Globus pallidus (tissue), 1 donor: ENCODE measurements at places on chromosomes 12 and 14.

- no peak for DNase-seq
Observed at GRCh38 chr12:15601210-15601800, 187.9 kb downstream of the EPS8 start.

- peak; percentile 0 for DNase-seq
Observed at GRCh38 chr14:21136024-21136423, 19.8 kb downstream of the OR5AU1 start.

GRCh38 chr14:33315721-33316120, 377.0 kb downstream of the NPAS3 start:
- peak; percentile 33 for DNase-seq

GRCh38 chr12:65896743-65897142, 72.5 kb downstream of the HMGA2 start:
- DNase-seq = no peak

- DNase-seq = peak; percentile 93
Observed at GRCh38 chr14:90757452-90757851, 58.8 kb downstream of the TTC7B start.

- no peak for DNase-seq
Observed at GRCh38 chr12:104596134-104596799, 139.5 kb downstream of the CHST11 start.

- no peak for DNase-seq
Observed at GRCh38 chr12:120115066-120115465, 1.5 kb downstream of the RAB35 start.

GRCh38 chr12:72493407-72493806, 221.2 kb downstream of the TRHDE start:
- no peak for DNase-seq

DNA sequence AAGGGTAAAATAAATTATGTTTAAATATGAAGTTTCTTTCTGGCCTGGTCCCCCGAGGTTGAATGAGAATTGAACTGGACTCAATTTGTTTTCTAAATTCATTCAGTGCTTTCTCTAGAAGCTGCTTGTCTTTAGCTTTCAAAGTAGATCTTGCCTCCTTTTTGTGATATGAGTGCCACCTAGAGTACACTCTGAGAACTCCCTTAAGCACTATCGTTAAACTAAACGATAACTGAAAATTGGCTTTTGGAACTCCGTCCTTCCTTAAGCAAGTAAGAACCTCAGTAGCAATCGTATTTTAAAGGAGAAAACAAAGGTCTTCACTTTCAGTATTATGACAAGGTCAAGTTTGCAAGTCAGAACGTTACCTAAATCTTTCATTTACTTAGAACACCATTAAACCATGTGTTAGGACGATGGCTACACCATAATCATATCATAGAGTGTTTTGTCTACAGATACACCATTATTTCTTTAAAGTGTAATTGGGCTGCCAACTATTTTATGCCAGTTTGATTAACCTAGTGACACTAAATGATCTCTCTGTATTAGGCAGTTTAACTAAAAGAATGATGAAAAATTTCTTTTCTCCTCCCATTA, 364.8 kb downstream of the SNAPC1 start:
- DNase-seq = peak; percentile 61

GRCh38 chr14:87989956-87990299, 3.1 kb downstream of the GALC start:
- DNase-seq = no peak

GRCh38 chr14:21142357-21142756, 13.5 kb downstream of the OR5AU1 start:
- DNase-seq = no peak

DNA sequence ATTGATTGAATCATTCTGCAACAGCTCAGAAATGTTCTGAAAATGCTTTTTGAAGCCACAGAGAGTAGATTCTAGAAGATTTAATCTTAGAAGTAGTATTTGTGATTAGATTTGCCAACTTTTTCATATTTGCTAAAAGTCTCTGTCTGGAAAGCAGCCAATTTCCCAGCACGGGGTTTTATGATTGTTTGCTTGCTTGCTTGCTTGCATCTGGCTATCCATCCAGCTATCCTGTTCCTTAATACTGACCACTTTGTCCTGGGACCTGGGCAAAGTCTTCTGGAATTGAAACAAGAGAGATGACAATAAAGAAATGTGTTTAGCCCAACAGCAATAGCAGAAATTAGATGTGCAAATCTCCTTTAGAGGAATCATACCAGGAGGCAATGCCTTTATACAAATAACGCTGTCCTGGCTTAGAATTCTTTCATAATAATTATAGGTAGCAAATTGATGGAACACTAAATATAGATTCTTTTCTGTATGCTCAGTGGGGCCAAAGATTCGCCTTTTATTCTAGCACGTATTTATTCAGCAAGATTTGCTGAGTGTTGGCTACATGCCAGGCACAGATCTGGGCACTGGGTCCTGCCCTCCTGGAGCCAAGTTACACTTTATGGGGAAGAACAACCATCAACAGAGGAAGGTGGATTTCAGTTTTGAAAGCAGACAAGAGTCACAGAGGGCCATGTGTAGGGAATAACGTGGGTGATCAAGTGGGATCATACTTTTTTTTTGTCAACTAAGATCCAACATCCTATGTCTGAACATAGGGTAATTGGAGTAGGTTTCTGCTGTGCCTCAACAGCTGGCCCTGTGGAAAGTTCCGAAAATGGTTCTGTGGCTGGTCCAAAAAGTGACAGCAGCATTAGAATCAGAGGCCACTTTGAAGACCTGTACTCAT, 25.3 kb downstream of the MYBPC1 start:
- no peak for DNase-seq

- no peak for DNase-seq
Observed at GRCh38 chr14:75418850-75419768, 8.7 kb upstream of the JDP2 start.

GRCh38 chr12:23906329-23906728, 43.1 kb downstream of the SOX5 start:
- peak; percentile 15 for DNase-seq

DNA sequence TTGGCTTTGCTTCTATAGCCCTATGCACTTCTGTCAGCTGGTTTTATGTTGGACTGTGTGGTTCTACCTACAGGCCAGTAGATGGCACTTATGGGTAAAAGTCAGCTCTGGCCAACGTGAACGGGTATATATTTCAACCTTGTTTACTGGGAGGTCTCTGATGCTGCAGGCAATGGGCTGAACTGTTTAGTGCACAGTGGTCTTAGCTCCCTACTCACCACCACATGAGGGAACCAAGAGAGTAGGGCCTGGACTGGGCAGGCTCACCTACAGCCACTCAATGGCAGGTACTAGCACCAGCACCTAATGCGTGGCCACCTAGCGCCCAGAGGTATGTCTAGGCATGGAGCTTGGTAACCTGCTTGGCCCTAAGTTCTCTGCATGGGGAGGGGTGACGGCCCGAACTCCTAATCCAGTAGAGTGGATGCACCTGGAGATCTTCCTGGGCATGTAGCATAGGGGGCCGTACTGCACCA, 481.8 kb downstream of the TMEM117 start:
- no peak for DNase-seq

- DNase-seq = no peak
Observed at GRCh38 chr14:101726954-101727302, 34.6 kb upstream of the PPP2R5C start.

- no peak for DNase-seq
Observed at GRCh38 chr12:44847403-44847802, 28.7 kb downstream of the NELL2 start.

DNA sequence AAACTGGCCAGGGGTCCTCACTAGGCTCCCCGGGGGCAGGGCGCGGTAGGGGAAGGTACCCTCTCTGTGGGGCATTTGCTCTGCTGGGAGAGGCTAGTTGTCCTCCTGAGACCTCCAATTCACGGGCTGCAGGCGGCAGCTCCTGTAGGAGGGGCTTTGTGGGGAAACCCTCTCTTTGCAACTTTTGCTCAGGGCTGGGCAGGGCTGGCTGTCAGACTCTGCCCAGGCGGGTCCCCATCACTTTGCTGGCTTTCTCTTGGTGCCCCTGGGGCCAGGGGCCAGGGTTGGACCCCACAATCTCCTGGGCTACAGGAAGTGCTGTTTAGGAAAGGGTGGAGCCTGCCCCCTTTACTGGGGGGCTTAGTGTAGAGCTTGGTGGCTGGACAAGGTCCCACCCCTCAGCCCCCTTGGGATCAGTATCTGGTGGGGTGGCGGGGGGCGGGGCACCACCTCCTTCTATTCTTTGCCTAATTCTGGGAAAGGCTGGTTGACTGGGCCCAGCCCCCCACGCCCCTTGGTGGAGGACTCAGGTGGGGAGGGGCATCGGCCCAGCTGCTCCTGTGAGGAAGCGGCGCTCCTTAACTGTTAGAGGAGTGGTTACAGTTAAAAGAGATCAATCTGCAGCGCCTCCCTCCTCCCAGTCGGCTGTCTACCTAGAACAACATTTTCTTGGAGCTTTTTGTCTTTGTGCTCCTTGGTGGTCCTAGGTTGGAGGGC, 918.7 kb downstream of the AACS start:
- no peak for DNase-seq

GRCh38 chr12:119679490-119679889, 11.6 kb downstream of the PRKAB1 start:
- DNase-seq = no peak

DNA sequence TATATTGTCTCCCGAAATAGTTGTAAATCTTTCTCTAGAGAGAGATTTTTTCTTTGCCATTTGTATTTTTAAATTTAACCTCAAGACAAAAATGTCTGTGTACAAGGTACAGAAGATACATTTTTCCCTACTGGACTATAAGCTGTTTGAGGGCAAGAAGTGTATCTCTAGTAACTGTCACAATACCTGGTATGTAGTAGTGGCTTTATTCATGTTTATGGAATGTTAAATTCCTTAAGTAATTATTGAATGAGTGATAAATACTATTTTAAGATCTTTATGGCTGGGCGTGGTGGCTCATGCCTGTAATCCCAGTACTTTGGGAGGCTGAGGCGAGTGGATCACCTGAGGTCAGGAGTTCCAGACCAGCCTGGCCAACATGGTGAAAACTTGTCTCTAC, 24.4 kb upstream of the CDK17 start:
- DNase-seq = no peak

DNA sequence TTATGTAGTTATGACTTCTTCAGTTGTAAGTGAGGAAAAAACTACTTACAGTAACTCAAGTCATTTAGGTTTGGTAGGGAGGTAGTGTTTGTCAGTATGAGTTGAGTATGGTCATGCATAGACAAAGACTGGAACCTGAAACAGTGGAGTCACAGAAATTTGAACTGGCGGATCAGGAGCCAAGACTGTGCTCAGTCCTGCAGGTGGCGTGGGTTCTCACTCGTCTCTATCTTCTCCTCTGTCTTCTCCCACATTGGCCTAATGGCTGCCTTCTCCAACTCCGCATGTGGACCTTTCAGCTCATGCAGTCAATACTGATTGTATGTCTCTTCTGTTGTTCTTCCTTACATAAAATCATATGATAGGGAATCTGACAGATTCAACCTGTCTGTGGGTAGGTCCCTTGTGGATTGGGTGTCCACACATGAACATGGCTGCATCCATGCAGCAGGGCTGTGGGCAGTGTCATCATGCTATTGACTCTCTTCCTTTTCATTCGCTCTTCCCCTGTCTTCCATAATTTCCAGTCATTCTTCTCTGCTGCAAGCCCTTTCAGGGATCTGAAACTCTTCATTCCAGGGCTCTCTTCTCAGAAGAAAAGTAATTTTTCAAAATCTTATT, 78.8 kb upstream of the NEDD1 start:
- DNase-seq = no peak

GRCh38 chr14:61536661-61537562, 158.4 kb upstream of the HIF1A start:
- no peak for DNase-seq

DNA sequence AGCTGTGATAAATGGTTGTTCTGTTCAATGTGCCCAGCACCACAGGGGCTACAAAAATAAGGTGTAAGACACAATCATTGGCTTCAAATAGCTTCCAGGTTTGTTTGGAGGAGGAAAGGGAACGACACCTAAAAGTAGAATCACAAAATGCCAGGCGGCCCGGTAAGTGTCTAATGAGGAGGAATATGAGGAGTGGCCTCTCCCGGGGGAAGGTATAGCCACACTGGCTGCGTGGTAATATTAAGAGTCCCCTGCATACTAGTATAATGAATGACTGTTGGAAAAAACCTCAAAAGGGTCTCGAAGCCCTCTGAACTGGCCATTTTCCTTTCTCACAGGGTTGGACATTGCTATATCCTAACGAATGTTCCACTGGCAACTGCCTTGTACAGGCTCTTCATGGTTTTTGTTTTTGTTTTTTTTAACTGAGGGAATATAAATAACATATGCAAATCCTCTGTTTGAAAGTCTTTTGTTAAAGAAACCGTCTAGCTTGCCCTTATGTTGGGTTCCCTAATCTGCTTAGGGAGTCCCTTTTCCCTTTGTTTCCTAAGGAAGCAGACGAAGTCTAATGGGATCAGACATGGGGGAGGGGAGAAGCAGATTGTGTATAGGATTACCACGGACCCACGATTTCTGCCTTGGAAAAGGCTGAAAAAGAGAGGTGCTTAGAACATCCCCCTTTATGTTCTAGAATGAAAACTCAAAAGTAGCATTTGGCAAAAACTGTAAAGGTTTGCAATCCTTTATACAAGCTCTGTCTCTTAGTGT, 4.2 kb downstream of the CCDC60 start:
- no peak for DNase-seq
